ENCODE measurements at places on chromosomes 12 and 14. TPM values are rescaled to one million over a fixed set of nuclear protein-coding genes. Genes with fewer than 3 reads are reported as not detected.

DNA sequence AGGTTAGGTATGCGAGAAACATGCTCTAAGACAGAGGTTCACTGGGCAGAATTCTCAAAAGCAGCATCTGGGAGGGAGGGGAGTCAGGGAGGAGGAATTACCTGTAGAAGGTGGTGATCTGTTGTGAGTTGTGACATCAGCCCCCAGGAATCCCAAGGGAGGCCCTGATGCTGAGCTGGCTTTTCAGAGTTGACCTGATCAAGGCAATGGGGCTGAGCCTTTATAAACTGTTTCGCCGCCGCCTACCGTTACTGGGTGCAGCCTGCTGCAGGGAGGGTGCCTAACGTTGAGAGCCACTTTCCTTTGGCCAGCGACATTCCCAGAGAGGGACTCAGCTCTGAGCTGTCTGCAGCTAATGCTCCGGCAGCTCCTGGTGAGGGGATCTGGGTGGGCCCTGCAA, 257.9 kb upstream of the TMEM132C start:
- no peaks in the 10 kb centered on the region for H3K27me3 ChIP-seq
- DNase-seq = no peak
- no peak overlapping the region for H3K27ac ChIP-seq
- H3K36me3 ChIP-seq = no peaks in the 10 kb centered on the region
- H3K4me1 ChIP-seq = no peaks in the 10 kb centered on the region
- H3K4me3 ChIP-seq = no peak overlapping the region

GRCh38 chr12:104457746-104458693, 1.3 kb downstream of the CHST11 start:
- H3K36me3 ChIP-seq = no peaks in the 10 kb centered on the region
- DNase-seq = peak; percentile 80
- no peak overlapping the region for H3K27ac ChIP-seq
- peak overlapping the region; percentile 90 for H3K4me3 ChIP-seq

GRCh38 chr12:78540606-78541336, 323.8 kb upstream of the SYT1 start:
- no peaks in the 10 kb centered on the region for H3K4me1 ChIP-seq
- no peak overlapping the region for H3K27ac ChIP-seq
- H3K4me3 ChIP-seq = no peak overlapping the region
- H3K27me3 ChIP-seq = no peaks in the 10 kb centered on the region

DNA sequence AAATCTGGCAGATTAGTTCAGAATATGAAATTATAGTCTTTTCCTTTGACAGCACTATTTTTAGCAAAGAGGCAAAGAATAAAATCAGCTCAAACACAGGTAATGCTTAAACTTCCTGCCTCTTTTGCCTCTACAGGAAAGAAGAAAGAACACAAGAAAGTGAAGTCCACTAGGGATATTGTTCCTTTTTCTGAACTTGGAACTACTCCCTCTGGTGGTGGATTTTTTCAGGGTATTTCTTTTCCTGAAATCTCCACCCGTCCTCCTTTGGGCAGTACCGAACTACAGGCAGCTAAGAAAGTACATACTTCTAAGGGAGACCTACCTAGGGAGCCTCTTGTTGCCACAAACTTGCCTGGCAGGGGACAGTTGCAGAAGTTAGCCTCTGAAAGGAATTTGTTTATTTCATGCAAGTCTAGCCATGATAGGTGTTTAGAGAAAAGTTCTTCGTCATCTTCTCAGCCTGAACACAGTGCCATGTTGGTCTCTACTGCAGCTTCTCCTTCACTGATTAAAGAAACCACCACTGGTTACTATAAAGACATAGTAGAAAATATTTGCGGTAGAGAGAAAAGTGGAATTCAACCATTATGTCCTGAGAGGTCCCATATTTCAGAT, 17.4 kb downstream of the TMPO start:
- H3K36me3 ChIP-seq = no peaks in the 10 kb centered on the region
- no peak for DNase-seq
- no peaks in the 10 kb centered on the region for H3K27me3 ChIP-seq
- no peak overlapping the region for H3K27ac ChIP-seq
- no peaks in the 10 kb centered on the region for H3K4me1 ChIP-seq

- H3K27me3 ChIP-seq = no peaks in the 10 kb centered on the region
- peaks cover 9% of the 10 kb centered on the region for H3K4me1 ChIP-seq
- peak; percentile 86 for DNase-seq
Measured at GRCh38 chr12:11719678-11720099, 70.2 kb downstream of the ETV6 start.

GRCh38 chr12:106245767-106246166, 2.1 kb downstream of the CKAP4 start:
- peak; percentile 81 for DNase-seq
- no peaks in the 10 kb centered on the region for H3K36me3 ChIP-seq
- no peaks in the 10 kb centered on the region for H3K4me1 ChIP-seq

DNA sequence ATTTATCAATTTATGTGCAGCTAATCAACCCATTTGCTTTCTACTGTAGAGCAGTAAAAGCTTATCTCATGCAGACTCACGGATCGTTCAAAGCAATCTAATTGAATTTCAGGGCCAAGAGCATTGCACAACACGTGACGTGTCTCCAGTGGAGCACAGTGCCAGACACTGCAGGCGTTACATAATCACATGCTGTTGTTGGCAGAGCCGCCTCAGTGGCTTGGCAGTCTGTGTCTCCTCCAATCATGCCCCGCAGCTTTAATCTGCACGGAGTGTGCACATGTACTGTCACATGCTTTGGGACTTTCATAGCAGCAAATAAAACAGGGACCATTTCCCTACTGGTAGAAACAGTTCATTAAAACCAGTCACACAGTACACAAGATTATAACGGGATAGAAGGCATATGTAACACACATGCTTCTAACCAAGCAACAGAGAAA, 309.3 kb downstream of the ITPR2 start:
- H3K36me3 ChIP-seq = no peaks in the 10 kb centered on the region
- no peaks in the 10 kb centered on the region for H3K4me1 ChIP-seq
- H3K4me3 ChIP-seq = no peak overlapping the region
- H3K27ac ChIP-seq = no peak overlapping the region

GRCh38 chr14:67420102-67420739, 8.3 kb upstream of the PLEK2 start:
- H3K36me3 ChIP-seq = no peaks in the 10 kb centered on the region
- DNase-seq = no peak
- H3K27me3 ChIP-seq = no peaks in the 10 kb centered on the region
- H3K4me3 ChIP-seq = no peak overlapping the region
- no peak overlapping the region for H3K27ac ChIP-seq
- no peaks in the 10 kb centered on the region for H3K4me1 ChIP-seq

- DNase-seq = no peak
- no peaks in the 10 kb centered on the region for H3K27me3 ChIP-seq
- no peaks in the 10 kb centered on the region for H3K4me1 ChIP-seq
- H3K27ac ChIP-seq = no peak overlapping the region
- H3K36me3 ChIP-seq = no peaks in the 10 kb centered on the region
- no peak overlapping the region for H3K4me3 ChIP-seq
Measured at GRCh38 chr12:119644930-119645329, 23.0 kb upstream of the PRKAB1 start.

GRCh38 chr14:37054144-37054543, 118.3 kb downstream of the SLC25A21 start:
- no peaks in the 10 kb centered on the region for H3K27me3 ChIP-seq
- no peak overlapping the region for H3K27ac ChIP-seq
- peaks cover 2% of the 10 kb centered on the region for H3K4me1 ChIP-seq
- H3K4me3 ChIP-seq = no peak overlapping the region

GRCh38 chr12:80241576-80242273, 142.4 kb downstream of the OTOGL start:
- no peak overlapping the region for H3K27ac ChIP-seq
- H3K36me3 ChIP-seq = no peaks in the 10 kb centered on the region
- no peak for DNase-seq
- H3K4me3 ChIP-seq = no peak overlapping the region

DNA sequence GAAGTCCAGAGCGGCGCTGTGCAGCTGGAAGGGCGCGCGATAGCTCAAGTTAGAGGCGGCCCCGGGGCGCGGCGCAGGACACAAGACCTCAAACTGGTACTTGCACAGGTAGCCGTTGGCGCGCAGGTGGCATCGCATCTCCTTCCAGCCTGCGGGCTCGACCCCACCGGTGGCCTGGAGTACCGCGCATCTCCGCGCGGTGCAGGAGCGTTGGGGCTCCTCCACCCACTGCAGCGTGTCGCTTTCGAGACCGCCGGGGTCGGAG, 553 bp downstream of the CLEC14A start:
- H3K4me3 ChIP-seq = peak overlapping the region; percentile 14
- no peaks in the 10 kb centered on the region for H3K36me3 ChIP-seq
- H3K27ac ChIP-seq = no peak overlapping the region
- peak; percentile 28 for DNase-seq
- no peaks in the 10 kb centered on the region for H3K27me3 ChIP-seq

- H3K4me1 ChIP-seq = no peaks in the 10 kb centered on the region
- no peak overlapping the region for H3K27ac ChIP-seq
- H3K27me3 ChIP-seq = no peaks in the 10 kb centered on the region
- H3K36me3 ChIP-seq = no peaks in the 10 kb centered on the region
- no peak overlapping the region for H3K4me3 ChIP-seq
Measured at GRCh38 chr14:65860956-65861611, 448.6 kb downstream of the FUT8 start.

DNA sequence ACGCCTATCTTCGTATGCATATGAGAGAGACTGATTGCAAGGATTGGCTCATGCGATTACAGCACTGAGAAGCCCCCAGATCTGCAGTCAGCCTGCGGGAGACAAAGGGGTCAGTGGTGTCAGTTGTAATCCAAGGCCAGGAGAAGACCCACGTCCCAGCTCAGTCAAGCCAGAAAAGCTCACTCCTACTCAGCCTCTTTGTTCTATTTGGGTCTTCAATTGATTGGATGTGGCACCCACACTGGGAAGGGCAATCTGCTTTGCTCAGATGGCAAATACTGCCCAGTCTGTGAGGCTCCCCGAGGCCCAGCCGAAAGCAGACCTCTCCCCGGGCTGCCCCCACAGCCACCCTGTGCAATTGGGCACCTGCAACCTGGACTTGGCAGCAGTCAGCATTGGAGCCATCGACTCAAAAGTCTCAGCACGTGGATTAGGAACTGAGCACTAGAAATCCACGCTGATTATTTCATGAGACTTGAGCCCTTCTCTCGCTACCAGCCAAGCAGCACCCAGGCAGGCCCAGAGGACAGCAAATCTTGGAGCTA, 39.6 kb upstream of the TMEM179 start:
- DNase-seq = no peak
- H3K27me3 ChIP-seq = no peaks in the 10 kb centered on the region
- no peaks in the 10 kb centered on the region for H3K4me1 ChIP-seq
- no peaks in the 10 kb centered on the region for H3K36me3 ChIP-seq
- H3K27ac ChIP-seq = no peak overlapping the region
- no peak overlapping the region for H3K4me3 ChIP-seq

DNA sequence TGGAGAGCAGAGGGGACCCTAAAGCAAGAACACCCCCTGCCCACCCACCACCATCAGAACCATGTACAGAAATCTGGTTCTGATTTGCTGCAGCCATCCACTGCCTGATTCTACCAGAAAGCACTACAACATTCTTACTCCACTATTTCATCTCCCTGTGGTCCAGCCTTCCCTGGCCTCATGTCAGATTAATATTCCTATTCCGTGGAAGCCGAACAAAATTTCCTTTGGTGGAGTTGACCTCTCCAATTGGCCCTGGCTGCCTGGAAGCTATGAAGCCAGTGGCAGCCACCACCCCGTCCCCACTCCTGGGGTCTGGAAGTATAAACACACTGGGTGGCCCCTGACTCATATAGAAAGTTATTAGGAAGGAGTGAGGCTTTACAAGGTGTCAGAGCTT, 60.2 kb downstream of the ANO2 start:
- no peak overlapping the region for H3K4me3 ChIP-seq
- H3K4me1 ChIP-seq = no peaks in the 10 kb centered on the region
- no peak for DNase-seq
- H3K27ac ChIP-seq = no peak overlapping the region
- no peaks in the 10 kb centered on the region for H3K36me3 ChIP-seq
- H3K27me3 ChIP-seq = peaks cover 2% of the 10 kb centered on the region

DNA sequence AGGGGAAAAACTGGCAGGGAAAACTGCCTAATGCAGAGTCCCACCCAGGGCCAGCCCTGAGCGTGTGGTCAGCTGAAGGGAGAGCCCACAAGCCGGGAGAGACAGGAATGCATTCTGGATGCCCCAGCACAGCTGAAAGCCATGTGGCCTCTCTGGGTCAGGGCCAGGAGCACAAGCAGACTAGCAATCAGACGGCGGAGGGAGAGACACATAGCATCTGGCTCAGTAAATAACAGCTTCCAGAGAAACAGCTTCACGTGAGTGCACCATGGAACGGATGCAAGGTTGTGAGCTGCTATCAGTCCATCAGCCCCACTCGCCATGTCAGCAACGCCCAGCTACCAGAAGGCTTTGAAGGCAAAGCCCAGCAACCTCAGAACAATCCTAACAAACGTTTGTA, 28.2 kb upstream of the TMEM106C start:
- H3K4me3 ChIP-seq = no peak overlapping the region
- H3K27ac ChIP-seq = no peak overlapping the region
- no peaks in the 10 kb centered on the region for H3K36me3 ChIP-seq
- H3K27me3 ChIP-seq = no peaks in the 10 kb centered on the region
- no peaks in the 10 kb centered on the region for H3K4me1 ChIP-seq

- H3K36me3 ChIP-seq = no peaks in the 10 kb centered on the region
- H3K27ac ChIP-seq = no peak overlapping the region
- no peaks in the 10 kb centered on the region for H3K4me1 ChIP-seq
- H3K27me3 ChIP-seq = no peaks in the 10 kb centered on the region
- DNase-seq = no peak
Measured at GRCh38 chr12:120483621-120484020, 12.3 kb upstream of the DYNLL1 start.

Gene COX14
- 52.7 TPM for total RNA-seq

Gene SOAT2
- 1.2 TPM for total RNA-seq

Gene POTEM
- total RNA-seq = not detected

Gene WDR89
- 12.9 TPM for total RNA-seq

Gene DRAM1
- total RNA-seq = 28.6 TPM

Gene LYZ
- 180 TPM for total RNA-seq

Gene KRT83
- not detected for total RNA-seq
